ENCODE measurements at places on chromosomes 4 and X. TPM values are rescaled to one million over a fixed set of nuclear protein-coding genes. Genes with fewer than 3 reads are reported as not detected.

GRCh38 chrX:20829665-20830491, 544.3 kb upstream of the CNKSR2 start:
- no peaks in the 10 kb centered on the region for H3K36me3 ChIP-seq
- no peaks in the 10 kb centered on the region for H3K4me1 ChIP-seq
- H3K4me3 ChIP-seq: no peak overlapping the region
- no peak overlapping the region for H3K27ac ChIP-seq

TNIP3 gene
- total RNA-seq: 2.2 TPM

- H3K27me3 ChIP-seq: no peaks in the 10 kb centered on the region
- H3K27ac ChIP-seq: no peak overlapping the region
- H3K4me1 ChIP-seq: peaks cover 17% of the 10 kb centered on the region
- no peak overlapping the region for H3K4me3 ChIP-seq
- H3K36me3 ChIP-seq: no peaks in the 10 kb centered on the region
These were observed 956 bp downstream of the TMEM154 start for GRCh38 chr4:152678841-152679240.

DNA sequence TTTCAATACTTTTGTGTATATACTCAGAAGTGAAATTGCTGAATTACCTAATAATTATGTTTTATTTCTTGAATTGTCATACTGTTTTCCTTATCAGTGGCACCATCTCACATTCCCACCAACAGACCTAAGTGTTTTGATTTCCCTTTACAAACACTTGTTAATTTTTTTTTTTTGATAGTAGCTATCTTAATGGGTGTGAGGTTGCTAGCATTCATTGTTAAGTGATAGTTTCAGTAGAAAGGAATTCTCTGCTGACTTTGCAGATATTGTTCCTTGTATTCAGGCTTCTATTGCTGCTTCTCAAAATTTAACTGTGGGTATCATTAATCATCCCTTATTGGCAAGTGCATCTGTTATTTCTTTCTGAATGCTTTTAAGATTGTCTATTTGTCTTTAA, 927.5 kb upstream of the SLIT2 start:
- H3K36me3 ChIP-seq: no peaks in the 10 kb centered on the region
- H3K27ac ChIP-seq: no peak overlapping the region
- no peak for DNase-seq
- no peaks in the 10 kb centered on the region for H3K27me3 ChIP-seq
- H3K4me3 ChIP-seq: no peak overlapping the region

GRCh38 chrX:13620207-13620606, 32.7 kb upstream of the TCEANC start:
- H3K4me1 ChIP-seq: no peaks in the 10 kb centered on the region
- no peak overlapping the region for H3K4me3 ChIP-seq
- no peaks in the 10 kb centered on the region for H3K36me3 ChIP-seq
- no peak for DNase-seq
- no peak overlapping the region for H3K27ac ChIP-seq

- DNase-seq: no peak
- H3K4me1 ChIP-seq: no peaks in the 10 kb centered on the region
- no peaks in the 10 kb centered on the region for H3K36me3 ChIP-seq
- H3K4me3 ChIP-seq: no peak overlapping the region
These were observed 688.6 kb downstream of the SH3BGRL start for GRCh38 chrX:81890521-81890920.

- no peak for DNase-seq
- no peaks in the 10 kb centered on the region for H3K27me3 ChIP-seq
- no peak overlapping the region for H3K27ac ChIP-seq
- H3K36me3 ChIP-seq: no peaks in the 10 kb centered on the region
- peaks cover 11% of the 10 kb centered on the region for H3K4me1 ChIP-seq
- H3K4me3 ChIP-seq: no peak overlapping the region
These were observed 115.2 kb downstream of the NAA11 start for GRCh38 chr4:79210636-79211049.

ARHGEF6 gene
- 13.4 TPM for total RNA-seq

FGF13 gene
- 8.3 TPM for total RNA-seq

POU3F4 gene
- not detected for total RNA-seq

Data from esophagus muscularis mucosa (tissue), 4 donors.